HFFc6 (cell line): ENCODE measurements at places on chromosomes 5 and 9. TPM values are rescaled to one million over a fixed set of nuclear protein-coding genes. Genes with fewer than 3 reads are reported as not detected.
A peak's percentile ranks its signal among the peaks of the same experiment; 100 is the strongest.

DNA sequence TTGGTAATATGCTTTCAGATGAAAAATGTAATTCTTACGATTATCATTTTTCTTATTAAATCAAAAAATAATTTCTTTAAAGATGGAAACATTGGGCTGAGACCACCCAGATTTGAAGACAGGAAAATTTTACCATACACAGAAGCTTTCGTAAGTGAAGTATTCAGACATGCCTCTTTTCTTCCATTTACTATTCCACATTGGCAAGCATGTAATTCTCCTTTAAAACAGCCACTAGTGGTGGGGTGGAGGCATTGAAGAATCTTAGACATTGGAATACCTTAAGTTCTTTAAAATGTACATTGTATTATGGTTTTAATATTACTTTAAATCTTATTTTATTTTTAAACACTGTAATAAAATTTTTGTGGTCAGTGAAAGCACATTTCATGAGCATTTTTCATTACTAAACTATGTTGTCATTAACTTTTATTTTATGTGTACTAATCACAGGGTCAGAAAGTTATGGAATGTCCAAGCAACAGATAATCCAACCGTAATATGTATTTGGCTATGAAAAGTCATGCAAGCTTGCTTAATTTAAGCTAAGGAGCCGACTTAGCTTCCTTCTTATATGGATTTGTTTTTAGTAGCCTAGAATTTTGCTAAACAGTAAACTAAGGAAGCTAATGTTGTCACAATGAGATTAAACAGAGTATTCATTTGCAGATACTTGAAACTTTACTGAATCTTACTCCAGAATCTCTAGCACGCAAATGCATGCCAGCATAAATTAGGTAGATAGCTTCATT lies 97.4 kb upstream of the ALDH1A1 start:
- DNase-seq, result peak; percentile 76

GRCh38 chr9:85237478-85237877 lies 504.3 kb downstream of the AGTPBP1 start:
- DNase-seq, result no peak

GRCh38 chr5:143471041-143471509 lies 67.6 kb upstream of the NR3C1 start:
- DNase-seq, result peak; percentile 87

- DNase-seq, result no peak
Measured at GRCh38 chr9:134623258-134624066, 18.1 kb upstream of the COL5A1 start.

DNA sequence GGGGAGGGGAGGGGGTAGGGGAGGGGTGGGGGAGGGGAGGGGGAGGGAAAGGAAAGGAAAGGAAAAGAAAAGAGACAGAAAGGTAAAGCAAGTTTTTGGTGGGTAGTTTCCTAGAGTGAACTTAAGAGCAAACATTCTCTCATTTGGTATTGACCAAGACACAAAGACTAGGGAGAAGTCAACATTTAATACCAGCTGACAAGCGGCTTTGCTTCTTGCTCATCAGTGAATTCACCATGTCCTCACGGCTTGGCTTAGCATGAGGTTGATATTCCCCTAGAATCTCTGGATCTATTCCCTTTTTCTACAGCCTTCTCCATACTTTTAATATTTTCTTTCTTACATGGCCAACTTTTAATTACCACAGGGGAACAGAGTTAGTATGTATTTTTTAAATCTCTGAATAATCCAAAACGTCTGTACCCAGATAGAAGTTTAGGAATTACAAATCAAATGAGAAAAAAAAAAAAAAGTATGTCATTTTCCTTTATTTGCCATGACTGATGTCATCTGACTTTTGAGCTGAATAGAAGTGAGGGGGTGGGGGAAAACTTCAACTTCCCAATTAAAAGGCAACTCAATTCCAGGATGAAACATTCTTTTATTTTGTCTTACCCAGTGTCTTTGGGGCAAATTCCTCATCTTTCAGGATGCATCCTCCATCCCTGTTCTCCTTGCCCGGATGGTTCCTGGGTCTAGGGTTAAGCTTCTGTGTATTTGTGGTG lies 40.1 kb upstream of the GLIS3 start:
- DNase-seq, result peak; percentile 30

DNA sequence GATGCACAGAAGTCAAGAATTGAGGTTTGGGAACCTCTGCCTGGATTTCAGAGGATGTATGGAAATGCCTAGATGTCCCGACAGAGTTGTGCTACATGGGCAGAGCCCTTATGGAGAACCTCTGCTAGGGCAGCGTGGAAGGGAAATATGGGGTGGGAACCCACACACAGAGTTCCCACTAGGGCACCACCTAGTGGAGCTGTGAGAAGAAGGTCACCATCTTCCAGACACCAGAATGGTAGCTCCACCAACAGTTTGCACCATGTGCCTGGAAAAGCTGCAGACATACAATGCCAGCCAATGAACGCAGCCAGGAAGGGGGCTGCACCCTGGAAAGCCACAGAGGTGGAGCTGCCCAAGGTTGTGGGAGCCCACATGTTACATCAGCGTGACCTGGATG lies 104.5 kb downstream of the STK32A start:
- no peak for DNase-seq

DNA sequence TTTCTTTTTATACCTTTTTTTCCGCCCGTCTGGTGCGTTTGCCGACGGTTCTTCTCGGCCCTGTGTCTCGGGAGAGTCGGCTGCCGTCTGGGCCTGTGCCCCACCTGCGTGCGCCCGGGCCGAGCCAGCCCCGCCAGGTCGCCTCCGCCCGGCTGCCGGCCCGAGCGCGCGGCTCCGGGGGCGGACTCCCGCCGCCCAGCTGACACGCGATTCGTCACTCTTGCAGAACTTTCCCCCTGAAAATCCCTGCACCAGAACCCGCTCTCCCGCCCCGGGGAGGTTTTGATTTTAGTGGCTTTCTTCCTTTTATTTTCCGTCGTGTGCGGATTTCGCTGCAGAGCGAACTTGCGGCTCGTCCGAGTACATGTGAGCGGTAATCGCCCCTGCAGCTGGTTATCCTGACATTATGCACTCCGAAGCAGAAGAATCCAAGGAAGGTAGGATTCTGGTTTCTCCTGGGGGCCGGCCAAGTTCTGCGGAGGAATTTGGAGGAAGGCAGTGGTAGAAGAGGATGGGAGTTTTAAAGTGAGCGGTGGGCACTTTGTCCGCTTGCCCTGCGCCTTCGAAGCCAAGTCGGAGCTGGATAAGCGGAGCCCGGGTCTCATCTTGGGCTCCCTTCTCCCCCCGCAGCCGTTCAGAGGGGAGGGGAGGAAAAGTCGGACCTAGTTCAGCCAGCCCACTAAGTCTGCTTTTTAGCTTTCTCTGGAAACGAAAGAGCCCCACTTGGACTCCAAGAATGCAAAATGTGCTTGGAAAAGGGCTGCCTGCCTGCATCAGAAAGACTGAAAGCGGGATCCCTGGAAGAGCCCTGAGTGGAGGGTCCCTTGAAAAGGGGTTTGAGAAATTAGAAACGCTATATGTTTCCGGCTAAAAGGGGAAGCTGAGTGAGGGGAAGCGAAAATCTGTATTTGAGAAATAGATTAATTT lies at the start of gene TNFAIP8:
TNFAIP8 (plus strand) TSS at position 335 of the 927 bp plus-strand sequence; CDS start at position 407, 72 bp downstream.
- peak; percentile 46 for DNase-seq

DNA sequence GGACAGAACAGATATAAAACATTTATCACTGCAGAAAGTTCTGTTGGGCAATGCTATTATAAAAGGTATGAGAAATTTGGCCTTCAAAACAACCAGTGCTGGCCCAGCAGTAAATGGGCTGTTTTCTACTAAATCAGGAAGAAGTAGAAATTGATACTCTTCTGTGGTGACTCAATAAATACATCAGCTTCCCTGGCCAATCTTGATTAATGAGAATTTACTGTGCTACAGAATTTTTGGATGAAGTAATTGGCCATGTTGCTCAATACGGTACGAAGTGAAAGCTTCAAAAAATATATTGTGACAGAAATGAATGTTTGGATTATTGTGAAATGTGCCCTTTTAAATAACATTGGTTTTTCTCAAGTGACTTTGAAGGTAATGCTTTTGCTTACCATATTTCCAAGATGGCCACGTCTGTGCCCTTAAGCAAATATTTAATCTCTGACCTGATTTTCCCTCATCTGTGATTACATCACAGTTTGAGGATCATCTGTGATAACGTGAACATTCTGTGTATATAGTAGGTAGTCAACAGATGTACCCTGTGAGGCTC lies 4.2 kb downstream of the DNAJA1 start:
- DNase-seq, result no peak

GRCh38 chr9:78304357-78304756 lies 7.4 kb downstream of the PSAT1 start:
- no peak for DNase-seq

GRCh38 chr5:94234987-94235386 lies 383.4 kb downstream of the KIAA0825 start:
- DNase-seq, result no peak

The ADAMTSL1 gene
- 38.1 to 90.1 TPM (median 49.4 TPM) in 3 replicates for total RNA-seq

GRCh38 chr5:139655727-139656271 lies 7.7 kb downstream of the CXXC5 start:
- DNase-seq, result peak; percentile 37

GRCh38 chr5:94920570-94920969 lies 302.1 kb downstream of the SLF1 start:
- DNase-seq, result no peak

GRCh38 chr5:111997711-111998110 lies 240.7 kb upstream of the NREP start:
- DNase-seq, result peak; percentile 99

GRCh38 chr9:121160025-121160424 lies 41.6 kb downstream of the RAB14 start:
- no peak for DNase-seq

The SHC3 gene
- total RNA-seq, result 0.25 to 1.7 TPM (median 0.99 TPM) in 3 replicates

GRCh38 chr5:121701731-121702130 lies 150.0 kb upstream of the FTMT start:
- no peak for DNase-seq

The GMCL2 gene
- total RNA-seq, result not detected in 3 replicates

GRCh38 chr5:149181732-149182131 lies 40.4 kb downstream of the ABLIM3 start:
- peak; percentile 28 for DNase-seq

DNA sequence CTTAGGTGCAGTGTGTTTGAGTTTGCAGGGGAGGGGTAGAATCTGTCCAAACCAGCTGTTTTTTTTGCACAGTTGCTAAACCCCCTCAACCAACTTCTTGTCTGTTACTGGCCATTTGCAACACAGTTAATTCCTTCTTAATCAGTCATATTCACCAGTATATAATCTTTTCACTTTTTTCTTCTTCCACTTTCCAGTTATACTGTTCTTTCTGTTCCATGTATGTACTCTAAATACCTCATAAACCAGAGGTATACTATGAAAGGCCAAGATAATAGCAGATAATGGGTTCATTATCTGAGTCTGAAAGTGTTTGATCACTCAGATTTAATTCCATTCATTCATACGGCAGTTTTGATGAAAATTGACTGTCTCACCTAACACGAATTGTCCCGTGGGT lies 11.1 kb downstream of the SMAD5 start:
- no peak for DNase-seq

DNA sequence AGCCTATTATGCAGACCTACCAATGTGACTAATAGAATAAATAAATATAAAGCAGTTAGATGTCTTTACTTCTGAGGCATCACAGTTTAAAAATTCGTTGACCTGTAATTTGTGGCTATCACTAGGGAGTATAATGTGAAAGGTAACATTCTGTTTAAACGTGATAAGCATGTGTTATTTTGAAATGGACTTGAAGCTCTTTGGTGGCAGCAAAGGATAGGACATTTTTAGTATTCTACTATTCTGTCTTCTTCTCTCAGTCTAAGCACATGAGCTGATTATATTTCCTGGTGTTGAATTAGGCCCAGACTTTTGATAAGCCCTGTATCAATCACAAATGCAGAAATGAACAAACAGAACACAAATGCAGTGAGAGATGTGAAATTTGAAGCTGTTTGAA lies 974.0 kb upstream of the CDH10 start:
- no peak for DNase-seq

DNA sequence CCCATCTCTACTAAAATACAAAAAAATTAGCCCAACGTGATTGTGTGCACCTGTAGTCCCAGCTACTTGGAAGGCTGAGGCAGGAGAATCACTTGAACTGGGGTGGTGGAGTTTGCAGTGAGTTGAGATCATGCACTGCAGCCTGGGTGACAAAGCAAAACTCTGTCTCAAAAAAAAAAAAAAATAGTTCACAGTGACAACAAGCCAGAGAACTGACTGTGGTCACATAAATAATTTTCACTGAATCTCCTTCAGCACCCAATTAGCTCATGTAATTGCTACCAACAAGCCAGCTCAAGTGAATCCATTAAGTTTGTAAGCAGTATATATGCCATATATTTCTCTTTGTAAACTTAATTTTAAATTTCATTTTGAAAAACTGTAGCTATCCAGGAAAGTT lies 14.5 kb upstream of the AFAP1L1 start:
- no peak for DNase-seq

DNA sequence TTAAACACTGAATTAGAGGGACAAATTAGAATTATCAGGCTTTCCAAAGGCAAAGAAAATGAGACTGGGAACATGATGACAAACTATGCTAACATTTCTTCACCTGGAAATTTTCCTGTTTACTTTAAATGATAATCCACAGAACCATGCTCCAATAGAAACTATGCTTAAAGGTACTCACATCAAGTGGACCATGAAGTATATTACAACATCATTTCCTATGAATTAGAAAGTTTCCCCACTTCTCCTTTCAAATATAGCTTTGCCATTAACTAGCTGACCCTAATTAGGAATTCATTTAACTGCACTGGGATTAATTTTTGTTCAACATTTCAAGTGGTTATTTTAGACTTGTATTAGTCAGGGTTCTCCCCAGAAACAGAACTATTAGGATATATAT lies 81.4 kb downstream of the DTWD2 start:
- DNase-seq, result no peak

The FOXD4L5 gene
- 0.05 TPM in 1 of 3 replicates, not detected in the others for total RNA-seq

GRCh38 chr9:120650352-120650751 lies 63.9 kb downstream of the MEGF9 start:
- no peak for DNase-seq
